ENCODE measurements at places on chromosomes 11 and 22.

DNA sequence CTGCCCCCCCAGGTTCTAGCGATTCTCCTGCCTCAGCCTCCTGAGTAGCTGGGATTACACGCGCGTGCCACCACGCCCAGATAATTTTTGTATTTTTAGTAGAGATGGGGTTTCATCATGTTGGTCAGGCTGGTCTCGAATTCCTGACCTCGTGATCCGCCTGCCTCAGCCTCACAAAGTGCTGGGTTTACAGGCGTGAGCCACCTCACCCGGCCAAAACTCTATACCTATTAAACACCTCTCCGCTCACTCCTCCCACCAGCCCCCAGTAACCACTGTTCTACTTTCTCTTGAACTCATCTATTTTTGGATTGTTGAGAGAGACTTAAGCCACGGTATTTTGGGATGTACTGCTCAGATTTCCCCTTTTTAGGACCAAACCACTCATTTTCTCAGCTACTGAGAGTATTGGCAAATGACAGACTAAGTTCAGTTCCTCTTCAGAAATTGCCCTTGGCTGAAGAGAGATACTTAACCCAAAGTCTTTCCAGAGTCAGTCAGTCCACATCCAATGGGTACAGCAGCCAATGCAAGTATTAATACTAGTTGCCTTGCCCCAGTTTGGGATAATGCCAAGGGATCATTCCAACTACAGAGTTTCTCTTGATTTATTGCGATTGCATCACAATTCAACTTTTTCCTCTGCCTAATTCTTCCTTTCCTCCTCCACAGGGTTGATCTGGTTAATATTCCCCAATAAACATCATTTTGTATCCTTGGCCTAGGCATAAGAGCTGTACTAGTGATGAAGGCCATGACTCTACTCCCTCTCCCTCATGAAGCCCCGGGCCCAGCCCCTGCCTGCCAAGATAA lies 36.8 kb upstream of the CSTF3 start:
- no peak for DNase-seq

- DNase-seq = no peak
These were observed 191.4 kb downstream of the DBX1 start for GRCh38 chr11:19968860-19969259.

GRCh38 chr11:64141081-64141783 lies 24.7 kb downstream of the MACROD1 start:
- no peak for DNase-seq

DNA sequence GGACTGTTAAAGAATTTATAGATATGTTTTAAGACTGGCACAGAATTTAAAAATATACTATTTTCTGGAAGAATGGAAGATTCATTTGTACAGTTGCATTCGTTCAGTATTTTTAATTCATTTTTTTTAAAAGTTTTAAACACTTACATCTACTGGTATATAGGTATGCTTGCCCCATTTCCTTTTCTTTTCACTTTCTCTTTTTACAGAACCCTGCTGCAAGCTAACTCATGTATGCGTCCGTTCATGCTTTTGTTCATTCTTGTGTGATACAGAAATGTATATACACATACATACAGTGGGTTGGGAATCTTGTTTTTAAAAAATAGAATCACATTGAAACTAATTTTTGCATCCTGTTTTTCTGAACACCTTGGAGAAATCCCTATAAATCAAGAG lies 31.0 kb downstream of the PACS1 start:
- DNase-seq = no peak

GRCh38 chr11:70768346-70769095 lies 370.2 kb downstream of the CTTN start:
- no peak for DNase-seq

DNA sequence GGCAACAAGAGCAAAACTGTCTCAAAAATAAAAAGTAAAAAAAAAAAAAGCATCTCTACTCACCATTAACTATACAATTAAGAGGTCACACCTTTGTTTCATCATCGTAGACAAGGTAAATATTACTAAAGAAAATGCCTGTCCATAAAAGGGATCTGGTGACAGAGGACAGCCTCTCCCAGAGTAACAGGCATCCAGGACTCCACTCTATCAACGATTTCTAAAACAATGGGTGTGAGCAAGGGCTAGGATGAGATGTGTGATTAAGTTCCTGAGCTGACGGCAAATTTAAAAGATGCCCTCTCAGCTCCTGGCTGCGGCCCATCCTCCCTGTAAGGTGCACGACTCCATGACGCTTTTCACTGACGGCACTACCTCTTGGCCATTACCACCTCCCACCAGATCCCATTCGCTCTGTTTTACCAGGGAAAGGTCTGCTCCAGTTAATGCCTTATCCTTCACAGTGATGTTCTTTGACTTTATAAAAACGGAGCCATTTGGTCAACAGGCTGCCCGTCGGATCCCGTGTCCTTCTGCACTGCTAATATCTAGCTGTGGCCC lies 2.3 kb upstream of the TMEM45B start:
- DNase-seq = no peak

- DNase-seq = no peak
These were observed 126.4 kb upstream of the E2F8 start for GRCh38 chr11:19366992-19367709.

- DNase-seq = no peak
These were observed 2.4 kb upstream of the RANGAP1 start for GRCh38 chr22:41288245-41288946.

DNA sequence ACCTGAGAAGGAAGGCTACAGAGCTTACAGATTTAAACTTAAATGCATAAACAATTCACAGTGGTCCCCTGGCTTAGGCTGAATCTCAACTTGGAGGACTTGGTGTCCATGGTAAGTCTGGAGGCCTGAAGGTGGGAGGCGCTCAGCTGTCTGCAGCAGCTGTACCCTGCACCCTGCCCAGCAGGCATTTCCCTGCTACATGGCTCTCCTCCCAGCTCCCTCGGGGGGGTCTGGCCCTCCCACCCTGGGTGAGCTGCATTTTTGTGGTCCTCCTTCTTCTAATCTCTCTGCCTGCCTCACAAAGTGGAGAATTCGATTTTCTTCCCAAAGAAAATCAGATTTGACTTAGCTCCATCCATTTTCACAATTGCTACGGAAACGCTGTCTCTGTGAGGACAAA lies 273.2 kb downstream of the KIRREL3 start:
- no peak for DNase-seq

DNA sequence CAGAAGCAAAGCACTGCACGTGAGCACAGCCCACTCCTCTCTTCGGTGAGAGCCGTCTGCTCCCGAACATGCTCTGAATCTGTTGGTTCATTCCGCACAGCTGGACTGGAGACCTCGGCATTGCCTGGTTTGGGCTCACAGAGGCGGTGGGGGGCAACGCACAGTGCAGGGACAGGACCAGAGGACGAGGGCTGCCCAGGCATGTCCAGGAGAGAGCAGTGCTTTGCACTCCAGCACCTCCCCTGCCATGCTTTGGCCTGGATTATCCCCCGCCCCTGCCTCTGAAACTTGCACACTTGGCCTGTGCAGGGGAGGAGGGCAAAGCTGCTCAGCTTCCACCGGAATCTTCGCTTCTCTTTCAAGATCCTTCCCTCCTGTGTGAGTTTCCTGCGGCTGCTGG lies 536.5 kb downstream of the BRD1 start:
- DNase-seq = no peak

GRCh38 chr11:11021563-11021962 lies 163.7 kb upstream of the ZBED5 start:
- DNase-seq = no peak

GRCh38 chr11:102253020-102253715 lies 64.1 kb upstream of the BIRC3 start:
- no peak for DNase-seq

DNA sequence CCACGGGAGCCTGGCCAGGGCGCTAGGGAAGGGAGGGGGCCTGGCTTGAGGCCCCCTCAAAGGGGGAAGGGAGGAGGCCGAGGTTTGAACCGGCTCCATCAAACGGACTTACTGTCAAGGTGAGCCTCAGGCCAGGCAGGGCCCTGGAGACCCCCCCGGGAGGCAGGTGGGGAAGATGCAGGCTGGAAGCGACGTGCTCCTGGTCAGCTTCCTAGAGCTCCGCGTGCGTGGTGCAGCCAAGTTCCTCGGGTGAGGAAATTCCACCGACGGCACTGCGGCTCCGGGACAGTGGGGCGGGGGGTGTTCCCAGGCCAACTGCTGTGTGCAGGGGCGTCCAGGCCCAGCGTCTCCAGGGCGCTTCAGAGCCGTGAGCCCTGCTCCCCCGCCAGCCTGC lies 7.2 kb upstream of the TRABD start:
- DNase-seq = no peak

DNA sequence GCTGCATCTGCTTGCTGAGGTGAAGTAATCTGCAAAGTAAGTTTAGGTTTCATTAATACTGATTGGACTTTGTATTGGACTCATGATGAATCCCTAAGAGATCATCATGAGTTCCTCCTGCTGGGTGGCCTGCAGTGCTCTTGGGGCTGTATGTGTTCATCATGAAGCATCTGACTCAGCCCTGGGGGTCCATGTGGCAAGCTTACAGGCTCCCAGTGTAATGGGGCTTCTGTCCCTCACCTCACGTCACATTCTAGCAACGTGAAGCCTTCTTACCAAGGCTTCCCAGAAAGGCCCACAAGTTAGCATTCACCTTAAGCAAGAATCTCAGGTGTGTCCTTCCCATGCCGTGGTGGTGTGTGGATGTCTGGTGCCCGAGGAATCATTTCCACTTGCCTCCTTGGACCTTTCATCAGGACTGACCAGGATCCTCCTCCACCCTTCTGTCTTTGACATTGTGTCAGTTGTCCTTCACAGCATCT lies 23.7 kb downstream of the CRKL start:
- no peak for DNase-seq

- no peak for DNase-seq
These were observed 952 bp downstream of the YAP1 start for GRCh38 chr11:102111011-102111786.

DNA sequence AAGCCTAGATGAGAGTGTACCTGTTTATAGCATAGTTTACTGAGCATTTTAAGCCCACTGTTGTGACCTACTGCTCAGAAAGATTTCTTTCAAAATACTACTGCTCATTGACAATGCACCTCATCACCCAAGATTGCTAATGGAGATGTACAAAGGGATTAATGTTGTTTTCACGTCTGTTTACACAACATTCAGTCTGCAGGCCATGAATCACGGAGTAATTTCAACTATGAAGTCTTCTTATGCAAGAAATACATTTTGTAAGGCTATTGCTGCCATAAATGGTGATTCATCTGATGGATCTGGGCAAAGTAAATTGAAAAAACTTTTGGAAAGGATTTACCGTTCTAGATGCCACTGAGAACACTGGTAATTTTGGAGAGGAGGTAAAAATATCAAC lies 112.9 kb downstream of the KIF18A start:
- no peak for DNase-seq

DNA sequence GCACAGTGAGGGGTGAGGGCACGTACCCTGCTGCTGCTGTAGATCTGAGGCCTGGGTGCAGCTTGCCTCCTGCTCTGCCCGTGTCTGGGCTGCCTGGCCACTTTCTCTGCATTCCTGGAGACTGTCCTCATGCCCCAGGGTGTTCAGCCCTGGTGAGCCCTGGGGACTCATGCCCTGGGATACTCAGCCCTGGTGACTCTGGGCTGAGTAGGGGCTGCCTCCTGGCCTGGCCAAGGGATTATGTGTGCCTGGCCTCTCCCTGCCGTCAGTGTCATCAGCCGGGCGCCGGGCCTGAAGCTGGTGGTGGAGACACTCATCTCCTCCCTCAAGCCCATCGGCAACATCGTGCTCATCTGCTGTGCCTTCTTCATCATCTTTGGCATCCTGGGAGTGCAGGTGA lies 94.7 kb downstream of the CACNA1I start:
- DNase-seq = no peak

DNA sequence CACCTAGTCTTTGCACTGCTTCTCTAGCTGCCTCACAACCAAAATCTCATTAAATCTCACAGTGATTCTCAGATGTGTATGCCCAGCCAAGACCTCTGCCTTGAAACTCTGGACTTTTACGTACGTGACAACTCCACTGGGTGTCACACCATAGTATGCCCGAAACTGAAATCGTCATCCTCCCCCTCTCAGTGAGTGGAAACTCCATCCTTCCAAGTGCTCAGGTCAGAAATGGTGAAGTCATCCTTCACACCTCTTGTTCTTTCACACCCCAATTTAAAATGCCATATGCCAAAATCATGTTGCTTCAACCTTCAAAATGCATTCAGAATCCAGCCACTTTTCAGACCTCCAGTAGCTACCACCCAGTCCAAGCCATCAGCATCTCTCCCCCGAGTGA lies 42.5 kb downstream of the SFI1 start:
- DNase-seq = no peak

GRCh38 chr11:63551091-63551888 lies 11.9 kb downstream of the PLAAT2 start:
- no peak for DNase-seq

DNA sequence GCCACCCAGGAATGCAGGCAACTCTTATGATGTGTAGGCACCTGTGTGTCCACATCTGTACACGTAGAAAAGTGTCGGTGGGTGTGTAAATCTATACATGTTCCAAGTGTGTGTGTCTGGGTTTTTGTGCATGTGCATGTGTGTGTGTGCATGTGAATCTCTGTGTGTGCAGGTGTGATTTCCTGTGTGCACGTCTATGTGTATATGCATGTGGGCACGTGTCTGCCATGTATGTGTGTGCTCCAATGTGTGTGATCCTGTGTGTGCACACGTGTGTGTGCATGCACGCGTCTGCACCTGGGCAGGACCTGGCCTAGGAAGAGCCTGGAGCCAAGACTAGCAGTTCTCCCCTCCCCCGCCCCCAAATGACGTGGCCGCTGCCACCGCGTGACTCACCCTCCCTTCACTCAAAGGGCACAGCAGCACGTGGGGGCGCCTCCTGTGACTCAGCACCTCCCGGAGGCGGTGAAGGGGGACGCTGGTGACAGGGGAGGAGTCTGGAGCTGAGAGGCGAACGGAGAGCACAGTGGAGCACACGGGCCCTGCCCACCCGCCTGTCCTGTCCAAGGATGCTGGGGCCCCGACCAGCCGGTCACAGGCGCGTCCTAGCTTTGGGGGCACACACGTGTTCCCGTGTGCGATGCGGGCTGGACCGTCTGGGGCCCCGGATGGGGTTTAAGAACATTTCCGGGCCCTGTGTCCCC lies 10.1 kb downstream of the PIM3 start:
- peak; percentile 90 for DNase-seq

GRCh38 chr22:29450222-29450621 lies 11.8 kb downstream of the RFPL1 start:
- no peak for DNase-seq

- no peak for DNase-seq
These were observed 160.5 kb upstream of the TTC12 start for GRCh38 chr11:113153847-113154246.

DNA sequence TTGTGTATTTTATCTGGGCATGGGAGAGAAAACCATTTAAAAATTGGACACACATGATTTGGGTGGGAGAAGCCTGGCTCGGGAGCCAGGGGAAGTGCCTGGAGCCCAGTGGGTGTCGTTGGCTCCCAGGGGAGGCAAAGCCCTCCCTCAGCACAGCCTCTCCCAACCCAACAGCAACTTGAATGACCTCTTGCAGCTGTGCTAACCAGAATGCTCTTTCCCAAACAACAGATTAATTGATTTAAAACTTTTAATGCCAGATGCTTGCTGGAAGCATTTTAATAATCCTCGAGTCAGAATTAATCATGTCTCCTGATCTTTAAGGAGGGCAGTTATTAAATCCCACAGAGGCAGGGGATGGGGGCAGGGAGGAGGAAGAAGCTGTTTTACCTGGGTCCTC lies 401.6 kb downstream of the BUD13 start:
- DNase-seq = no peak

Data from activated T-cell treated with anti-CD3 and anti-CD28 coated beads, Interleukin-2, amount 50 U/mL, for 1 hour (primary cell).